Activated CD4-positive, alpha-beta T cell treated with anti-CD3 and anti-CD28 coated beads, Interleukin-2, amount 10 ng/mL, durations not matched to agents 24 days and 14 days (primary cell): ENCODE measurements at places on chromosomes 12 and 14. TPM values are rescaled to one million over a fixed set of nuclear protein-coding genes. Genes with fewer than 3 reads are reported as not detected.

- no peak for DNase-seq
Measured at GRCh38 chr12:53930591-53931255, 7.9 kb upstream of the HOXC13 start.

Gene GDF3
- total RNA-seq, result not detected in 2 replicates

GRCh38 chr12:44296624-44297197 lies 460.8 kb downstream of the TMEM117 start:
- DNase-seq, result no peak

- DNase-seq, result no peak
Measured at GRCh38 chr12:65720136-65721130, 103.8 kb upstream of the HMGA2 start.

DNA sequence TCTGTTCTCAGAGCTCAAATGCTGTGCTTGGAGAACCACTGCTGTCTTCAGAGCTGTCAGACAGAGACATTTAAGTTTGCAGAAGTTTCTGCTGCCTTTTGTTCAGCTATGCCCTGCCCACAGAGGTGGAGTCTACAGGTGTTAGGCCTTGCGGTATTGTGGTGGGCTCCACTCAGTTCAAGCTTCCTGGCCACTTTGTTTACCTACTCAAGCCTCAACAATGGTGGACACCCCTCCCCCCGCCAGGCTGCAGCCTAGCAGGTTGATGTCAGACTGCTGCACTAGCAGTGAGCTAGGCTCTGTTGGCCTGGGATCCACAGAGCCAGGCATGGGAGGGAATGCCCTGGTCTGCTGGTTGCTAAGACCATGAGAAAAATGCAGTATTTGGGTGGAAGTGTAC lies 323.8 kb downstream of the BCAT1 start:
- DNase-seq, result no peak

DNA sequence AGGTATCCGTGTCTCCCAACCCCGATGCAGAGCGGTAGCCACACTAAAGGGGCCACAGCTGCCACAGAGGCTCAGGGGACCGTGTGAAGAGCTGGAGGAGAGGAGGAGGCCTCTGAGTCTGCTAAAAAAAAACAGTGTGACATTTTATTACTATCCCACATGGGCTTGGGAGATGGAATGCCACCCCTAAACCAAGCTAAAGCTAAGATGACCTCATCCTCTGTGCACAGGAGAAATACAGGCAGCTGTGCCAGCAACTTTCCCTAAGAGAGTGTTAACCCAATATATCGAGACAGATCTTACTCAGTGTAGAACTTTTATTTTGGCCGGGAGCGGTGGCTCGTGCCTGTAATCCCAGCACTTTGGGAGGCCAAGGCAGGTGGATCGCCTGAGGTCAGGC lies 18.0 kb downstream of the BCL2L14 start:
- no peak for DNase-seq

DNA sequence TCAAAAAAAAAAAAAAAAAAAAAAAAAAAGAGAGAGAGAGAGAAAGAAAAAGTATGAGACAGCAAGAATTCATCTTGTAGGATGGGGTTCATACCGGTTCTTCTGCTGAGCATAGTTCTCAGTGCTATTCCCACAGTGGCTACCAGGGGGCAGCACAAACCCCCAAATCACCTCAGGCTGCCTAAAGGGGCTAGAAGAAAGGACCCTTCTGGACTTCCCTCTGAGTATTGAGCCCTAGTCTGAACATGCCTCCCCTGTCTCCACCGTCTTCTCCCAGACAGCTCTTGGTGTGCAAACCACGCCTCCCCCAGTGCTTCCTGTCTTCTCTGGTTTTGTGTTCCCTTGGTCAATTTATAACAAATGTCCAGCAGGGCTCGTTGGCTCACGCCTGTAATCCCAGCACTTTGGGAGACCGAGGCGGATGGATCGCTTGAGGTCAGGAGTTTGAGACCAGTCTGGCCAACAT lies 31.3 kb upstream of the SMUG1 start:
- DNase-seq, result peak; percentile 90

- DNase-seq, result peak; percentile 88
Measured at GRCh38 chr14:75333606-75334548, 55.2 kb downstream of the FOS start.
